ENCODE measurements at places on chromosomes 2 and 18.

- no peak for DNase-seq
These were observed 156.4 kb downstream of the PTPRM start for GRCh38 chr18:7723558-7723957.

DNA sequence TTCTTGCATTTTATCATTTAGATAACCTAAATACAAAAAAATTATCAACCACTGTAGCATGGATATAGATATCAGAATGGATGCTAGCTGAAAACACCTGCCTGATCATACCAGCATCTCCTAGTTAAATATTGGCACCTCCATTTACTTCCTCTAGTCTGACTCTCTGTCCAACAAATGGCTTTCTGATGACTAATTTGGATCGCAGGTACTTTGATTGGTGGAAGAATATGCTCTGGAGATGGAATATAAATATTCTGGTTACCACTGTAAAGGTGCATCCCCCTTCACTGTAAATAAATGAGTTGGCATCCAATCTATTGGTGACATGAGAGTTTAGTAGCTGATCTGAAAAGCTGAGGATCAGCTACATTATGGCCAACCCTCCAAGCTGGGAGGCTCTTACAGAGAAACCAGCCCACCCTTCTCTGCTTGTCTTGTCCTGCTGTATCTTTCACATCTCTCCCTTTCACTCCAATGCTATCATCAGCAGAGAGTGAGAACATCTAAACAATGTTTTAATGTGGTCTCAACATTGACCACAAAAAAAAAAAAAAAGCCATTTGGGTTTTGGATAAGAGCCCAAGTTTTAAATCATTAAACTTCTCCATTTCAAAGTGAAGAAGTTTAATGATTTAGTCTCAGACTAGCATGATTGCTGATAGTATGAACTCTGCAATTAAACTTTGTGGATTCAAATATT, 90.5 kb downstream of the PMAIP1 start:
- no peak for DNase-seq

GRCh38 chr18:46332921-46333341, 228.7 kb downstream of the HAUS1 start:
- DNase-seq = no peak

DNA sequence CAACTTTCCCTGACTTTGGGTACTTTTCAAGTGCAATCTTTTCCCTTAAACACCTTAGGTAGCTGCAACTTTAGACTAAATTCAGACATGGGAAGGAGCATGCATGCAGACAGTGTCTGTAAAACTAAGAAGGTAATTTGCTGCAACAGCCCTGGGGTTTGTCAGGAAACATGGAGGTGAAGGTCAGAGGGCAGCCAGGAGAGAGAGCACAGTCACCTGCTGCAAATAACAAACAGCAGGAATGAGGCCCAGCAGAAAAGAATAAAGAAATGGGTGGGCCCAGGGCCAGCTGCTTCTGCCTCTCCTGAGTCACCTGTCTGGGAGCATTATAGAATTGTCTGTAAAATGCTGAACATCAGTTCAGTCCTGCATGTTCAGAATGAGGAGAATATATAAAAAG, 35.2 kb downstream of the MTHFD2 start:
- DNase-seq = no peak

GRCh38 chr2:42743659-42743990, 20.3 kb downstream of the OXER1 start:
- DNase-seq = no peak

- no peak for DNase-seq
These were observed 7.5 kb downstream of the ZNF519 start for GRCh38 chr18:14124689-14125088.

DNA sequence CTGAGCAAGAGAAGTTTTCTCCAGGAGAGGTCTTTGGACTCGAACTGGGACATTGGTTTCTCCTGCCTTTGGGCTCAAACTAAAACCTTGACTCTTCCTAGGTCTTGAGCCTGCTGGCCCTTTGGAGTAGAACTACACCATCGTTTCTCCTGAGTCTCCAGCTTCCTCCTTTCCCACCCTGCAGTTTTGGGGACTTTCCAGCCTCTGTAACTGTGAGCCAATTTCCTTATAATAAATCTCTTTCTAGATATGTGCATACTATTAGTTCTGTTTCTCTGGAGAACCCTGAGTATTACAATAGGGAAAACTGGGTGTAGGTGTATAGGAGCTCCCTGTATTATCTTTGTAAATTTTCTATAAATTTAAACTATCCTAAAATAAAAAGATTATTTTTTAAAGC, 219.8 kb upstream of the AGAP1 start:
- no peak for DNase-seq

GRCh38 chr18:75904416-75904815, 476.9 kb upstream of the SMIM21 start:
- no peak for DNase-seq

DNA sequence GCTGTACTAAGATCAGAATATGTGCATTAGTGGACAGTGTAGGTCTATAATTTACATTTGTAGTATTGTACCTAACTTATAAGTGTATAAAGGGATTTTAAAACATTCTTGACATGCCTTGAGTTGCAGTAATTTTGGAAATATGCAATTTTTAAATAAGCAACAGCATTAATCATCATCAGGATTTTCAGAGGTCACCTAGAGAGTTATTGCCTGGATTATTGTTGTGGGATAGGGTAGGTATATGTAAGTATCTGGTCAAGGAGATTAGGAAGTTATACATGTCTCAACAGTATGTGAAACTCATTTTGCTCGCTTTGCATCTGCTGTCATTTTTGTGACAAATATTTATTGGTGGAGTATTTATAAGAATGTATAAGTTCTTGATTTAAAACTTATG, 184.2 kb downstream of the WDR7 start:
- no peak for DNase-seq

- DNase-seq = no peak
These were observed 422.7 kb upstream of the TNP1 start for GRCh38 chr2:217282531-217282930.

DNA sequence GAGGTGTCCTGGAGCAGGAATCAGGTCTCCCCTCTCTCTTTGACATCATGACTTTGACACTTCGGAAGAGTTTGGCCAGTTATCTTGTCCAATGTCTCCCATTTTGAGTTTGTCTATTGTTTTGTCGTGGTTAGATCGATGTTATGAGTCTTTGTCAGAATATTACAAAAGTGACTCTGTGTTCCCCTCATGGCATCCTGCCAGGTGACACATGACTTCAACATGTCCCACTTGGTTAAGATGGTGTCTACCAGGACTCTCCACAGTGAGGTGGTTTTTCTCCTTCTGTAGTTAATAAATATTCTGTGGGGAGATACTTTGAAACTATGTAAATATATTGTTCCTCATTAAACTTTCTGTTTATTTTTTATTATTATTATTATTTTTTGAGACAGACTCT, 76.6 kb upstream of the BZW1 start:
- no peak for DNase-seq
